RCC 7860 (cell line): ENCODE measurements at places on chromosomes 1 and 21.

DNA sequence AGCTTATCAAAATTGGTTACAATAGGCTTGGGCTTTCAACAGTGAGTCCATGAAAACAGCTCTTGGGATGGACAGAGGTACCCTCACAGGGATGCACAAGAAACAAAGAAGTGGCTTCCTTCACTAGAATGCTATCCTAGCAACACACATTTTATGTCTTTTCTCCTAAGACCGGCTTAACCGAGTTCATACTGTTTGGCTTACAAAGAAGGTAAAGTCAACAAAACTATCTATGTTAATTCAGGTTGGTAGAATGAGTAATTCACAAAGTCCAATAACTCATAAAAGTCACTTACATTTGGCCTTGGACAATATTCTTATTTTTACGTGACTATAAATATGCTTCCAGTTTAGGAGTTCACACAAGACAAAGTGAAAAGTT is 9.0 kb downstream of the ERG start:
- DNase-seq, result no peak

DNA sequence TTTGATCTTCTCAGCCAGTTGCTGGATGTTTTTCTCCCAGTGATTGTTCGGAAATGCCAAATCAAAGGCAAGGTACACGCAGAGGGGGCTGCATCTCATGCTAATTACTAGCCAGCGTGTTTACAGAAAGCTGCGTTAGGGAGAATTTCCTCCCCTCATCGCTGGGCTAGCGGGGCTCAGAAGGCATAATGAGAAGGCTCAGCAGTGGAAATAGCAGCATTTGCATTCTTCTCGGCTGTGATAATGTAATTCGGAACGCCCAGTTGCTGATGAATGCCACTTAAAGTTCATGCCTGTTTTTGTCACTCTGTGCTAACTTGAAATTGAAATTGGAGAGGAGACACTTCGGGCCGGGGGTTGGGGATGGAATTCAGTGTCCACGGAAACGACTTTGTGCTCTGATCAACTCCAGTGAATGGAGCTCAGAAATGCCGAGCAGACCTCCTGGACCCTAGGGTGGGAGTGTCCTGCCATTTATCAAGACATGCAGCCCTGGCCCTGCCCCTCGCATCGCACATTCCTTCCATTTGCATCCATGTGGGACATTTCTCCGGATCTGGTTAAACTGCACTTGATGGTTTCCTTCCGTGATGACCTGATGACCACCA is 313.4 kb upstream of the C1orf174 start:
- DNase-seq, result no peak

- DNase-seq, result no peak
Observed at GRCh38 chr21:28437061-28437460, 555.6 kb downstream of the LTN1 start.

DNA sequence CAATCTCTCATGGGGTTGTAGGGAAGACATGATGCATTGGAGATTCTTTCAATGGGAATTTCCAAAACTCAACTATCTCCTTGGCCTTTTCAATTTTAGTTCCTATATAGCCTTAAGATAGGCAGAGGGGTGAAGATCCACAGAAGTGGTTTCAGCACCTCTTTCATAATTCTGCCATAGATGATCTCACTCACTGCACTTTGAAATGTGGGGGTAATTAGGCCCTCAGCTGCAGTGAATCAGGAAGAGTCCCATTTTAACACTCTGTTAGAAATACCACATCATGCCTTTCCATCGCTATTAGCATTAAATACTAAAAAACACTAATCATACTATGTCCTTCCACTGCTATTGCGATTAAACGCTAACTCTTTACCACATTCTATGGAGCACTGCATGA is 25.1 kb upstream of the EEIG2 start:
- no peak for DNase-seq

DNA sequence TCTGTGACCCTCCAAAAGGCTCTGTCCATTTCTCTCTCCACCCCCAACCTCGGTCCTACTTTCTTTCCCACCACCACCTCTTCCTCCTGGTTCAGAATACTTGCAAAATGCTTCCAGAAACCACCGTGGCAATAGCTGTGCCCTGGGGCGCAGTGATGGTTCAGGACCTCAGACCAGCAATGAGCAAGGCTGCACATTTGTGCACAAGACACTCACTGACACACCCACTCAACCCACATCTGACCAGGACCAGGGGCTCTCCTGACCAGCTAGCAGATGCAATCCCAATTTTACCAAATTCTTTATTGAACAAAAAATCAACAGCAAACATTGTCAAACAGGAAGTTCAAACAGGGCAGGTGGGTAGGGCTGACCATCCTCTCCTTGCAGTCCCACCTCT is 25.7 kb downstream of the SPOCD1 start:
- no peak for DNase-seq

DNA sequence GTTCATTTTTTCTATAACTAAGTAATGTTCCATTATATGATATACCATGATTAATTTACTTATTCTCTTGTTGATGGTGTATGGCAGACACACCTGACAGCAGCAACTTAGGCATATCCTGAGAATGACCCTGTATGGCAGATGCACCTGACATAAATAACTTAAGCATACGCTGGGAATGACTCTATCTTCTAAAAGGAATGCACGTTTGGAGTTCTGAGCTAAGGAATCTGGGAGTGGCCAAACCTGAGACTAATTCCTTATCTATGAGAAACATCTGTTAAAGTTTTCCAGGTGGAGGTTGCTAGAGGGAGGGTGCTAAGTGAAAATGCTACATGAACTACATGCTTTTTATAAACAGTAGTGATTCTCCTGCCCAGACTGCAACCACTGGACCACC is 96.7 kb upstream of the RGS18 start:
- DNase-seq, result no peak

GRCh38 chr21:37547615-37548200 is 181.1 kb downstream of the DYRK1A start:
- DNase-seq, result no peak

DNA sequence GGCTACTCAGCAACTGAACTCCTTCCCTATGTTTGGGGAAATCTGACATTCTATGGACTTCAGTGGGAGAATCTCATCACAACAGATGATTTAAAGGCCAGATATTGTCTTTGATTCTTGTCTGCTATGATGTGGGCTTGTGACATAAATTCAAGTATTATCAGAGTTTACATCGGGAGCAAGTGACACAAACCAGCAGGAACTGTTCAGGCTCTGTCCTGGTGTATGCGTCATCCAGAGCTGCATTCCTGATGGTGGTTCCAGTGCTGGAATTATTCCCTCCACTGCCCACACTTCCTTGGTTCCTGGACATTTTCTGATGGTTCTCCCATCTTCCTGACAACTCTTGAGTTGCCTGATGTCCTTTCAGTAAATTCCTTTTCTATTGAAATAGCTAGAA is 10.8 kb upstream of the LSM10 start:
- peak; percentile 78 for DNase-seq

DNA sequence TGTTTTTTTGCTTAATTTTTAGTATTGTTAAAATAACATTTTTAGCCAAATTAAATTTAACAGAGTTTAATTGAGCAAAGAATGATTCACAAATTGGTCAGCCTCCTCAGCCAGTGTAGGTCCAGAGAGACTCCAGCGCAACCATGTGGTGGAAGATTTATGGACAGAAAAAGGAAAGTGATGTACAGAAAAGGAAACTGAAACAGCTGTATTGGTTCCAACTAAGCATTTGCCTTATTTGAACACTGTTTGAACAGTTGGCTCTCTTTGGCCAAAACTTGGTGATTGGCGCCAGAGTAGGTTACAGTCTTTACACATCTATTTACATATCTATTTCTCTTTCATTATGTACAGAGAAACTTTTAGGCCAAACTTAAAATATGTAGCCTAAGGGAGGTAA is 19.4 kb downstream of the RPS6KC1 start:
- peak; percentile 29 for DNase-seq

- peak; percentile 54 for DNase-seq
Observed at GRCh38 chr21:38266732-38267131, 9.9 kb downstream of the KCNJ15 start.

GRCh38 chr1:199684686-199685273 is 342.7 kb upstream of the NR5A2 start:
- peak; percentile 37 for DNase-seq

DNA sequence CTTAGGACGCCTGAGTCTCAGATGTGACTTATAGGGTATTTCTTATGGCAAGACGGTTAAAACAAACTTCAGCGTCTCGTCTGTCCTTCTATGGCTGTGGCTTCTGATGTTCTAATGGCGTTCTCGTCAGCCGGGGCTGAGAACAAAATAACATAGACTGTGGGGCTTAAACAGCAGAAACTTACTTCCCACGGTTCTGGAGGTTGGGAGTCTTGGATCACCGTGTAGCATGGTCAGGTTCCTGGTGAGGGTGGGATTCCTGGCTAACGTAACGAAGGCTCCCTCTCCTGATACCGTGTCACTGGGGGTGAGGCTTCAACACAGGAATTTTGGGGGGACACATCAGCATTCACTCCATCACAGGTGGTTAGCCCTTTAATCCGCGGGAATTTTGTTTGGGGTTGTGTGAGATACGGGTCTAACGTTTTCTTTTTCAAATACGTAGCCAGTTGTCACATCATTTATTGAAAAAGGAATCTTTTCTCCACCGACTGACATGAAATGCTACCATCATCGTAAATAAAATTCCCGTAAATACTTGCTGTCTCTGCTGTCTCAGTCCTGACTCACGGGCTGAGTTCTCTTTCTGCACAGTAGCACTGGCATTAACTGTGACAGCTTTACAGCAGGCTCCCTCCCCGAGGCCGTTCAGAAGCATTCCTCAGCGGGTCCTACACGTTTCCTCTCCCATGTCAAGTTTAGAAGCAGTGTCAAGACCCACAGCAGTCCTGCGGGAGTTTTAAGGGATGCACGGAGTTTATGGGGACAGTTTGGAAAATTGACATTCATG is 8.1 kb upstream of the POFUT2 start:
- no peak for DNase-seq

- peak; percentile 27 for DNase-seq
Observed at GRCh38 chr21:26753822-26754221, 91.4 kb downstream of the ADAMTS1 start.

DNA sequence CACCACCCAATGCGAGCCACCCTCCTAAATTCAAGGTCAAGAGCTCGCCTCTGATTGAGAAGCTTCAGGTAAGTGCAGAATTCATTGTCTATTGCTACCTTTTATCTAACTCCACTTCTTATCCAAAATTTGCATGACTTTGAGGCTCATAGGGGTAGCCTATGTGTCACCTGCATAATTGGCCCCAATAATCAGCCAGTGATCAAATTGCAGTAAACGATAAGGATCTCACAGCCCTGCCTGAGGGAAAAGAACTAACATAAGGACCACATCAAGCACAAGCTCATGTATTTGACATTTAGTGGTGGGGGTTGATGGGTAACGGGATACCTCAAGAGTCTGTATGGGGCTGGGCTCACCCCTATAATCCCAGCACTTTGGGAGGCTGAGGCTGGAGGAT is 31.7 kb upstream of the MPZL1 start:
- no peak for DNase-seq

DNA sequence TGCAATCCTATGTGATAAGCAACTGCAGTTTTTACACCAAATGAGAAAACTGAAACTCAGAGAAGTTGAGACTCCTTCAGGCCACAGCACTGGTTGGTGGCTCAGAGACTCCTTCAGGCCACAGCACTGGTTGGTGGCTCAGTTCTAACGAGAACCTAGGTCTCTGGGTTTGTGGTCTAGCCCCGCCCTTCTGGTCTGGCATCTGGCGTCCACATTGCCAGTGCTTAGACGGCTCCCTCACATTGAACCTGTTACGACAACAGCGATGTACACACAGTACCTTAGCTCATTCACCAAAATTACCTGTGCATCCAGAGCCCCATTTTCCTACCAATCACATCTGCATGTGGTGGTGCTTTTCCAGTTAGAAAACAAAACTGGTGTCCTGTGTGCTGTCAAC is 66.1 kb downstream of the NID1 start:
- no peak for DNase-seq

GRCh38 chr1:228417061-228417460 is 400 bp upstream of the TRIM17 start:
- no peak for DNase-seq

GRCh38 chr1:39381839-39382238 is 109.6 kb upstream of the BMP8A start:
- DNase-seq, result no peak

- no peak for DNase-seq
Observed at GRCh38 chr21:18449605-18450550, 46.3 kb upstream of the TMPRSS15 start.

DNA sequence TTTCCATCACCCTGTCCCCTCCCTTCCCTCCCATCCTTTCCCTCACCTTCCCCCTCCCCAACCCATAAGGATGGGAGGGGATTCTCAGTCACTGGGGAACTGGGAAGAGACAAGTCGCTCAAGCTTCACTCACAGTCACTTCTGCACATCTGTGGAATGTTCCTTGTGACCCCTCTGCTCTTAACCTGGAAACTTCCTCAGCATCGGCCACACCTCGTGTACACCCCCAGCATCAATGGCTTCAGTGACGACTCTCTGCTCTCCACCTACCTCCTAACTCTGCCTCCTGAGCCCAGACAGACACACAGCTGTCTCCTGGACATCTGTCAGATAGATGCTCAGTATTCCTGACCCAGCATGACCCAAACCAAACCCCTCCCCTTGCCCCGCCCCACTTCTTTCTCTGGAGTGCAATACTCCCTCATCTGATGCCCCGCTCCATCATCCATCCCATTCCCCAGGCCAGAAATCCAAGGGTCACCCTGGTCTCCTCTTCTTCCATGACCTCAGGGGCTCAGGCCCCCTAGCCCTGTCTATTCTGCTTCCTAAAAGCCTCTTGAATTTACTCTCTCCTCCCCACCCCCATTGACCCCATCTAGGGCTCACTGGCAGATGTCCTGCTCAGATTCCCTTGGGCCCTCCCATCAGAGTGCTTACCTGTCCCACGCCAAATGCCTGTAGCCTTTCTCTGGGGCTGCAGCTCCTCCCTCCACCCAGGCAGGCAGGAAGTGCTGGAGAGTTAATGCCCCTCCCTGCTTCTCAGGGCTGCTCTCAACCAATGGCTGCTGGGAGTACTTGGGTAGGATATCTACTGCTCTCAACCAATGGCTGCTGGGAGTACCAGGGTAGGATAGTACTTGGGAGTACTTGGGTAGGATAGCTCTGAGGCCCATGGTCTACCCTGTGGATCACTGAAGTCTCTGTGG is 83.1 kb upstream of the CSF3R start:
- DNase-seq, result no peak

DNA sequence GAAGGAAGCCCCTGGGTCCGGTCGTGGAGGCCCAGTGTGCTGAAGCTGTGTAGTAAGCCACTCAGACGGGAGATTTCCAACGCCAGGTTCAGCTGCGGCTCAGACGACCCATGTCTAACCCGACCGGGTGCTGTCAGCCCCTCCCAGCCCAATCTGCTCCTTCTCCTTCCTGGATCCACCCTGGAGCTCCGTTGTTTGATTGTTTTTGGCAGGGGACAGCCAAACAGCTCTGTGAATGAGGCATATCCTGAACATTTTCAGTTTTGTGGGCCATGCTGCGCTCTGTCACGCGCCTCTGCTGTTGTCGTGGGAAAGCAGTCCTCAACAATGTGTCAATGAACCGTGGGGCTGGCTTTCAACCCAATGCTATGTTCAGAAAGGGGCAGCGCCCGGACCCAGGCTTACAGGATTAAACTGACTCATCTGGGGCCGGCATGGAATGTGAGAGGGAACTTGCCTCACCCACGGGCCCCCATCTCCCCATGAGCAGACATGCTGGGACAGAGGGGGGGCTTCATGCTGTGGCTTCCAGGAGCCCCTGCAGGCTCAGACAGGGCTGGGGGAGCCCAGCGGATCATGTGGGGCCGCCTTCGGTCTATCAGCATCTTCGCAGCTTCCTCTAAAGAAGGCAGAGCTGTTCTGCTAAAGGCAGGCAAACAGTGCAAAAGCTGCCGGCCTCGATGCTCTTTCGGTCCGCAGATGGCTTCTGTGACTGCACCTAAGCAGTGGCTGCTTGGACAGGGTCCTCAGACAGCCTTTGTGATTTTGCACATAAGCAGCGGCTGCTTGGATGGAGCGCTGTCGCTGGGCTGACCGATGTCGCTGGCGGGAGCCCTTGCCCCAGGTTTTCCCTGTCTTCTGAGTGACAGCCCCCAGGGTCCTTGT is 101.7 kb downstream of the RIPK4 start:
- DNase-seq, result peak; percentile 71
